ENCODE measurements at places on chromosomes 7 and 10.
A peak's percentile ranks its signal among the peaks of the same experiment; 100 is the strongest.

GRCh38 chr7:66740302-66740979 is at the start of gene RABGEF1:
RABGEF1 (plus strand) TSS chr7:66740733; CDS start chr7:66771900, 31,167 bp downstream.
- DNase-seq: peak; percentile 97

DNA sequence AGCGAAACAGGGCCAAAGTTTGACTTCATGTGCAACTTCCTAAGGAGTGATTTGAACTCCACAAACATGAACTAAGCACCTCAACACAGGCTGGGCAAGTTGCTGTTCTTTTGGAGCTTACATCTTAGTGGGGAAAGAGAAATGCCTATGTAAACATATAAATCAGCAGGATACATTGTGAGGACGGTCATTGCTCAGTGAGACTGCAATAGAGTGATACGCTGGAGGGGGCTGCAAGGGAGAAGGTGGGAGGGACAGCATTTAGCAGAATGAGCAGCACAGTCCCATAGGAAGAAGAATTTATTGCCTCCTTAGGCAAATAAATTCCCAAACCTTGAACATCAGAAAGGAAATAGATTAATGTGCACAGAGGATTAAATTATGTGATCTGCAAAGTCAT is 90.0 kb downstream of the EGFR start:
- no peak for DNase-seq

GRCh38 chr7:118511146-118511545 is 286.6 kb downstream of the ANKRD7 start:
- DNase-seq: no peak

DNA sequence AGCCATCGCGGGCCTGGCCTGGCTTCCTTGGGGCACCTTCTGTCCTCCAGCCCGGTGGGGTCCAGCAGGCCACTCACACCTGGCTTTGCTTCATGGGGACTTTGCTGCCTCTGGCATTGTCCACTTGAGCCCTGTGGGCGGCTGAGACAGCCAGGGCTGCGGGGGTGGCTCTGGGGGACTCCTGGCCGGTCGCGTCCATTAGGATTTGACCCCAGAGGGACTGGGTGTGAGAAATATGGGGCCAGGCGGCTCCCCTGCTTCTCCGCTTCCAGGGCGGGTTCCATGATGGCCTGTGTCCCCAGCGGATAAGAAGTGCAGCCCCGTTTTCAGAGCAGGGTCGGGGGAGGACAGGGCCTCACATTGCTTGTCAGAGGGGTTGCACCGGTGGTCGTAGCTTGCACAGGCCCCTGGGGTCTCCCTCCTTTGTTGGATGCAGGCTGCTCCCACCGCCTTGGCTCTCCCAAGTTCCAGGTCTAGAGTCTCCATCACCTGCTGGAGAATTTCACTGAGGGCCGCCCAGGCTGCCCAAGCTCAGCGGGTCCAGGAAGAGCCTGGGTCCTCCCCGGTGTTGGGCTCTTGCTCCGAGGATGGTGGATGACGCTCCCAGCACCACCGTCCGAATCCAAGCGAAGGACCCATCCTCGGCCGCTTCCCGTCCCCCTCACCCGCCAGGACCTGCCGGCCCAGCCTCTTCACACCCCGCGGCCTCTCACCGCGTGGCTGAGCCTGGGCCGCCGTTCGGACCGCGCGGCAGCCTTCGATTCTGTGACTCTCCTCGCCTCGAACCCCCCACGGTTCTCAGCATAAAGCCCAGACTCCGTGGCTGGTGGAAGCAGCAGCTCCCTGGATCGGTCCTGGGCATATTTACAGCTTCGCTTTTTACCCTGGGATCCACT is 140.1 kb downstream of the DYNC2I1 start:
- no peak for DNase-seq

DNA sequence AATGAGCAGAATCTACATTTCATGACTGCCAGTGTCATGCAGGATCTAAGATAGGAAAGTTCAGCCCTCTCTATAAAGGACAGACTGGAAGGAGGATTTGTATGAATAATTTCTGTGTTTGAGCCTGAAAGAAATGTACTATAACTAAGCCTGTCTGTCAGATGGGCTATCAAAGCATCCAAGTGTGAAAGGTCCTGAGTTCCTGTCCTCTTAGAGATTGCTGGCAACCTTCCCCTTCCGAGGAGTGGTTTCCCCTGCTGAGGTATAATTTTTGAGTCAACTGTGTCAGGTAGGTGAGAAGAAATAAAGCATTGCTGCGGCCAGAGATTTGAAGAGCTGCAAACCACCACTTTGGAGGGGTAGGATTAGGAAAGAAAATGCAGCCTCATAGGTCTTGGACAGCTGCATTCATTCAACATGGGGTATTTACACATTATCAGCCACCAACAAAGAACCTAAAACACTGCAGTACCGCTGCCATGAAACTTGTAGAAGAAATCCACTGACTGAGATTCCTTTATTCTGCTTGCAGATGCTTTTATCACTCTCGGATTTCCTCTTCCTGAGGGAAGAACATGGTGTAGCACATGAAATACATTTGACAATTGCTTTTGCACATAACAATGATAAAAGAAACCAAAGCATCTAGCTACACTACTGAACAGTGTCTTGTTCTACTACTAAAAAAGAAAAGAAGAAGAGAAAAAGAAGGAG is 189.1 kb downstream of the DGKI start:
- DNase-seq: no peak

DNA sequence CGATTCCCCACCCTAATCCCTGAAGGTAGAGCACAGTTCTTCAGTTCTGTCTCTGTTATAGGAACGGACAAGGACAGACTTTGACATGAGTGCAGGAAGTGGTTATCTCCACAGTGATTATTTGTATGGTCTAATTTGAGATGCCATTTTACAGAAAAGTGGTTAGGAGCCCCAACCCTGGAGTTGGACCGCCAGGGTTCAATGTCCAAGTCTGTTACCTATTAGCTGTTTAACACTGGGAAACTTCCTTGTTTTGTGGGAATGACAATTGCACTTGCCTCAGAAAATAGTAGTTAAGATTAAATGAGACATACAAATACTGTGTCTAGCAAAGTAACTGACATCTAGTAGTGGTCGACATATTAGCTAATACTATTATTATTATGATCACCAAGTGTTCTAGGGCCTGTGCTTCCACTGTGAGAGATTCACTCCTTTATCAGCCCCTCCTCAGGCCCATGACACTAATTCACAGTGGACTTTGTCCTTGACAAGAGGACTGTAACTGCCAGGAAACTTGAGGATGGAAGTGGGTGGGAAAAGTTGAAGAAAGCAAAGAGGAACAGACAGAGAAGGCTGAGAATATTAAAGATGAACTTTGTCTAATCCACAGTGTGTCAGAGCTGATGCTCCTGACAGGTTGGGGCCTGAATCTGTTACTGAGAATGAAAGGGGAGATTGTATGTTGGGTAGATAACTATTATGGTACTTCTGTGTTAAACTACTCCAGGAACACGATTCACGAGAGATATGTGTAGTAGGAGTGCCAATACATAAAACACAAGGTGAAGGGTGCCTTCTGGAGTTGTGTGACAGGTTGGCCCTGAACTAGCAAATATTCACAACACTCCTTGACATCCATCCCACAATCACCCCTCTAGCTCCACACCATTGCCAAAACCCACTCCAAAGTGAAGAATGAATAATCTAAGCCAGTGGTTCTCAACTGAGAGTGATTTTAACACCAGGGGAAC is 66.4 kb downstream of the TAC1 start:
- no peak for DNase-seq

DNA sequence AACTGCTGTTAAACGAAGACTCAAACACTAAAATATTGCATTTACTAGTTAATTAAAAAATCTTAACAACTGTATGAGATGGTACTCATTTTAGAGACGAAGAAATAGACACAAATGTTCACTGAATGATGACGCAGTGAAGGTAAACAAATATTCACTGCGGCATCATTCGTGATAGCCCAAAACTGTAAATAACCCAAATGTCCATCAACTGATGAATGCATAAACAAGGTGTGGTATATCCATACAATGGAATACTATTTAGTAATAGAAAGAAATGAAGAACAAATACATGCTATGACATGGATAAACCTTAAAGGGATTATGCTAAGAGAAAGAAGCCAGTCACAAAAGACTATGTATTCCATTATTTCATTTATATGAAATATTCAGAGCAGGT is 51.4 kb downstream of the CDK6 start:
- no peak for DNase-seq

GRCh38 chr7:46545790-46546189 is 624.7 kb upstream of the IGFBP3 start:
- no peak for DNase-seq

DNA sequence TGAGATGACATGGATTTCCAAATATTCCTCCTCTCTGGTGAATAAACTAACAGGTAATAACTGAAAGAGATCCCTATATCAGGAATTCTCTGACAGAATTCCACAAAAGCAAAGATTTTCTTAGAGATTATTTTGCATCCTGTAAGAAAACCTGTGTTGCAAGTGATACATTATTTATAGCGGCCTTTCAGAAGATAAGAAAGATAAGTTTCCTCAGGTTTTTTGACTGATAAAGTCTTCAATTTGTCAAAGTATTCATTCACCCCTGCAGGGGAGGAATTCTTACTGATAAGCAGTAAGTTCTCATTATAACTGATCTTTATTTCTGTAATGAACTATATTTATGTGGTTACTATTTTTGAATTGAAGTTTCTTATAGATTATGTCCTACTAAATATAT is 554.0 kb downstream of the ARL4A start:
- no peak for DNase-seq

DNA sequence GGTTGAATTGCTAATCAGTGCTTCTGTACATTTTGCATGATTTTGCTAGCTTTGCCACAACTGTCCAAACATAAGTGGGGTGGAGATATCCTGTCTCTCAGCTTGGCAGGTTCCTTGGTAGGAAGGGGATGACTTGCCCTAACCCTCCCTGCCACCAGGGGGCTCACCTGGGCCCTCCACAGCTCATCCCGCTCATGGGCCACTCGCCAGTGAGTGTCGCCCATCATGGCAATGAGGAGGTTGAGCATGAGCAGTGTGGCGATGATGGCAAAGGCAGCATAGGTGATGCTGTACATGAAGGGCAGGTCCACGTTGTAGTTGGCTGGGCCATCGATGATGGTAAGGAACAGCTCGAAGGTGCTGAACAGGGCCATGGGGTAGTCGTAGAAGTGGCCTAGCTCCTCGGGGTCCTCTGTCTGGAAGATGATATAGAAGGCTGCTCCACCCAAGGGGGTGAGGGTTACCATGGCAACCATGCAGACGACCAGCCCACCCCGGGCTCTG is 12.2 kb downstream of the TRPV6 start:
- no peak for DNase-seq

GRCh38 chr10:88067737-88068136 is 204.3 kb downstream of the PTEN start:
- no peak for DNase-seq

GRCh38 chr7:44561962-44562621 is 11.6 kb downstream of the DDX56 start:
- no peak for DNase-seq

DNA sequence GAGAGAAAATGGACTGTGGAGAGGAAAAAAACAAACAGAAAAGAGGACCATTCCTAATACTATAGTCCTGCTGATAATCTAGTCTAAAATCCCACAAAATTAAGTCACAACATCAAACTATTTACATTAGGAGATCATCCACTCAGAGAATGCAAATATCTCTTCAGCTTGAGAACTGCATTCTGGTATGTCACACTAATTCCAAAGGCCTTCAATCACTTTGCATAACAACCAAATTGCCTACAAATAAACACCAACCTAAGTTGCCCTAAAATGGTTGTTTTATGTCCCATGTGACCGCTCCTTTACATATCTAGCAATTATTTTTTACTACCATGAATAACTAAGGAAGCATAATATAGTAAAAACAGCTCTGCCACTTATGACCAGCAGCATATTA is 264.3 kb downstream of the CACNA2D1 start:
- no peak for DNase-seq

GRCh38 chr7:12493863-12494686 is 76.4 kb upstream of the SCIN start:
- DNase-seq: no peak

DNA sequence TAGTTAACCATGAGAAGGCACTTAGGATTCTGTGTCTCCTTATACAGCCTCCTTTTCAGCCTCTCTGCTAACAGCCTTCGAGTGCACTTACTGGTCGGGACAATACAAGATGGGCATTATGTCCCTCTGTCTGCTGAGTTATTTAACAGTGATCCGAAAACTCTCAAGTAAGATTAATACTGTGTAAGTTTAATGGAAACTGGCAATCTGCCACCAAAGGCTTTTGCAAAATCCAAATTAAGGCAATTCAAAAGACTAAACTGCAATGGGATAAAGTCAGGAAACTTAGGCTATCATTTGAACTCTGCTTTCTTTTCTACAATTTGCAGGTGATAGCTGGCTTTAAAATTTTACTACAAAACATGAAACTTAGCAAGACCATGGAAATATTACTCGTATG is 477.8 kb downstream of the TFEC start:
- no peak for DNase-seq

DNA sequence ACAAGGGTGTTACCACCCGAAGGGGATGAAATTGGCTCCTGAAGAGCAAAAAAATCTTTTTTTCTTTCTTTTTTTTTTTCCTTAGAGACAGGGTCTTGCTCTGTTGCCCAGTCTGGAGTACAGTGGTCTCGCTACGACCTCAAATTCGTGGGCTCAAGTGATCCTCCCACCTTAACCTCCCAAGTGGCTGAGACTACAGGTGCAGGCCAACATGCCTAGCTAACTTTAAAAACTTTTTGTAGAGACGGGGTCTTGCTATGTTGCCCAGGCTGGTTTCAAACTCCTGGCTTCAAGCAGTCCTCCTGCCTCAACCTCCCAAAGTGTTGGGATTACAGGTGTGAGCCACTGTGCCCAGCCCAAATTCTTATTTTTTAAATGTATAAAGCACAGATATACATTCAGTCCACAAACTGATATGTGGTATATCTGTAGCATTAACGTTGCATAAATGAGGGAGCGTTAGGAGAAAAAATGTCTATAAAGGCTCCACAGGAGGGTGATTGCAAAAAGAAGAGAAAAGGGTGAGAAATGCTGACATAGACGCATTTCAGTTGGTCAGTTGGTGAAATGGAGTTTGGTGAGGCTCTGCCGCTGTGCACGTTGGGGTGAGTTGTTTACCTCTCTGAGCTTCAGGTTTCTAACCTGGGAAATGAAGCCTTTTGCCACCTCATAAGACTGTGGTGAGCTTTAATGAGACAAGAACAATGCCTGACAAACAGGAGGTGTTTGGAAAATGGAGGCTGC is 100.7 kb upstream of the PODXL start:
- DNase-seq: no peak
